ENCODE measurements at places on chromosomes 4 and X. TPM values are rescaled to one million over a fixed set of nuclear protein-coding genes. Genes with fewer than 3 reads are reported as not detected.

DNA sequence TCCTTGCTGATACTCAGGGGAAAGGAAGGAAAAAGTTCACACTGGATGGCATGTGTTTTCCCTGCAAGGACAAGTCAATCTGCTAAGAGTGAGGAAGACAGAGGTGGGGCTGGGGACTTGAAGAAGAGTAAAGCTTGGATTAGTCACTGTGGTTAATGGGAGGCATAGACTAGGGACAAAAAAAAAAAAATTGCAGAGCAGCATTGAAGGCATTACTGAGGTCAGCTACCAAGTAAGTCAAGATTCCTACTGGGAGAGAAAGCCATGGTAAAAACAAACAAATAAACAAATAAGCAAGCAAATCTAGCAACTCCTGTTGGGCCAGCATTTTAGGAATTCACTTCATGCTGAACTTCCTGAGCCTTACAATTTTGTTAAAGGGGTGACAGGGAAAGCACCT, 58.2 kb upstream of the GPC4 start:
- DNase-seq, result no peak

DNA sequence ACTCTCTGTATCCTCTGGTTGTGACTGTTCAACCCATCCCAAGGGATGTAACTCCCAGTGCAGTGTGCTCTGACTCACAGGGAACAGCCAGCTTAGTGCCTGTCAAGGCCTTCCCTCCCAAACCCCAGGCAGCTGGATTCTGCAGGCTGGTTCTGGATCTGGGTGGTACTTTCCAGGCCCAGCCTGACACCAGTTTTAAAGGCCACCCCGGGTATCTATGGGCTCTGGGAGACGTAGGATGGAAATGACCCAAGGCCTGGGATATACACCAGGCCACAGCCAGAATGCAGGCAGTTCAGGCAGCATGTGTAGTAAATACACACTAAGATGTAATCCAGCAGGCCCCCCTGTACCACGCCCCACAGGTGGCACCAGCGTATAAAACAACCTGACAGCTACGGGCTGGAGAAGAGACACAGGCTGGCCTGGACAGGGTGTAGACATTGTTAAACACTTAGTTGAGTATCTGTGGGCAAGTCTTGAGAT, 64.2 kb downstream of the SPINK2 start:
- DNase-seq, result no peak

- DNase-seq, result no peak
Observed at GRCh38 chr4:122776916-122777315, 44.4 kb downstream of the BBS12 start.

DNA sequence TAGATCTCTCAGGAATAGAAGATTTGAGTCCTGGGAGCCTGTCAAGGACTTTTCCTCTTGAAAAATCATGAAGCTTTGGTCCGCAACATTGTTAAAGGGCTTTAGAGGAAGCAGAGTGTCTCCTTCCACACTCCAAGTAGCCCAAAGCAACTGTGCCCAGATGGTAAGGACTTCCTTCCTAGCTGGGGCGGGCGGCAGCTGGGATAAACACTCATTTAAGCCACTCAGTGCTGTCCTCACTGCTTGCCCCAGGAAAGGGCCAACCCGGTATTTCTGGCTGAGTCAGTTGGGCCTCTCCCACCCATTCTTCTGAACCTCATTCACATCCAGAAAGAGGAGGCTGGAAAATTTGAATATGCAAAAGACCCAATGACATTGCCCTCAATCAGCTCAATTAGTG, 144.3 kb downstream of the CHIC2 start:
- no peak for DNase-seq

DNA sequence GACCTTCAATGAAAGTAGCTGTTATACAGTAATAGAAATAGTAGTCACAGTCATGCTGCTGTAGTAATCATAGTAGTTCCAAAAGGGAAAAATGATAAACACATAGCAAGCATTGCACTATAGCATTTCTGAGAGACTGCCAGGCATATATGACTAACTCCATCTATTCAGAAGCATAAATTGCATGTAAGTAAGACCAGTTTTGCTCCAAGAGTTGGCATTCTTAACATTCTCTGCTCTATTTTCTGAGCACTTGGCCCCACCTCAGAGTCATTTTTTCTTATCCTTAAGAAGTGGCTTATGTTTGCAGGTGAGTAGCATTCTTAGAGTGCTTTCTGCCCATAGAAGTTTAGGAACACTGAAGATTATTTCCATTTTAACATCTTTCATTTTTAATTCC, 490.3 kb upstream of the TECRL start:
- DNase-seq, result peak; percentile 69

GRCh38 chr4:106527316-106527715, 158.7 kb upstream of the GIMD1 start:
- DNase-seq, result no peak

DNA sequence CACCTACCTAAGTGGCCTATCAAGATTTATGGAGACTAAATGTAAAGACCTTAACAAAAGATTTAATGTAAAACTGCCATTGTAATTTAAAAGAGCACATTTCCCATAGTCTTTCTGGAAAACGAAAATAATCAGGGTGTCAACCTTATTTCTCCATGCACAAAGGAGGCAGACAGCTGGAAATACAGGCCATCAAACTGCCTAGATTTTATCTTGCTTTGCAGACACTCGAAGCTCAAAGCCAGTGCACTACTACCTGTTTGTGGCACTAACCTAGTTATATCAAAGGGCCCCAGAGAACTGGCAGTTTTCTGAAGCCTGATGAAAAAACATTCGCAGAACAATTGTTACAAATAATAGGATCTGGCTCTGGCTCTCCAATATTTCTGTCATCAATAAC, 863.9 kb downstream of the STPG2 start:
- DNase-seq, result no peak

- DNase-seq, result no peak
Observed at GRCh38 chr4:77473509-77473908, 132.1 kb upstream of the CXCL13 start.

DNA sequence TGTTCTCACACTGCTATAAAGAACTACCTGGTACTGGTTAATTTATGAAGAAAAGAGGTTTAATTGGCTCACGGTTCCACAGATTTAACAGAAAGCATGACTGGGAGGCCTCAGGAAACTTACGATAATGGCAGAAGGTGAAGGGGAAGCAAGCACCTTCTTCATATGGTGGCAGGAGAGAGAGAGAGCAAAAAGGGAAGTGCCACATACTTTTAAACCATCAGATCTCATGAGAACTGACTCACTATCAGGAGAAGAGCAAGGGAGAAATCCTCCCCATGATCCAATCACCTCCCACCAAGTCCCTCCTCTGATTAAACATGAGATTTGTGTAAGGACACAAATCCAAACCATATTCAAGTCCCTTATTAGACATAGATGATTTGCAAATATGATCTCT, 12.3 kb upstream of the RAP2C start:
- no peak for DNase-seq

- no peak for DNase-seq
Observed at GRCh38 chrX:39944416-39944815, 153.3 kb downstream of the BCOR start.

DNA sequence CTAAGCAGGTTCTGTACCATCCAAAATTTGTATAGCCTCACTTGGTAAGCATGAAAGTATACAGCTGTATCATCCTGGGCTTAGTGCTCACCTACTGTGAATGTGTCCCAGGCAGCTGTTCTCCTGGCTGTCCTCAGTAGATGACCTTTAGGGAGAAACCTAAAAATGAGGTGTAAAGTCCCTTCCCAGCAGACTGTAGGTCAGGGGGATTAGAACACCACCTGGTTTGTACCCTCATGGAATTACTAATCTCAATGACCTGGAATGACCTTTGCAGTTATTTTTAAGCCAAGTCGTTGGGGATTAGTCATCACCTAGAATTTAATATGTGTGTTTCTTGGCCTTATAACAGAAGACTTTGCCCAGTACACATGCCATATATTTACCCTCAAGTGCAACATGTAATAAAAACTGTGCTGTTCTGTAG, 39.1 kb upstream of the MBTPS2 start:
- DNase-seq, result no peak

DNA sequence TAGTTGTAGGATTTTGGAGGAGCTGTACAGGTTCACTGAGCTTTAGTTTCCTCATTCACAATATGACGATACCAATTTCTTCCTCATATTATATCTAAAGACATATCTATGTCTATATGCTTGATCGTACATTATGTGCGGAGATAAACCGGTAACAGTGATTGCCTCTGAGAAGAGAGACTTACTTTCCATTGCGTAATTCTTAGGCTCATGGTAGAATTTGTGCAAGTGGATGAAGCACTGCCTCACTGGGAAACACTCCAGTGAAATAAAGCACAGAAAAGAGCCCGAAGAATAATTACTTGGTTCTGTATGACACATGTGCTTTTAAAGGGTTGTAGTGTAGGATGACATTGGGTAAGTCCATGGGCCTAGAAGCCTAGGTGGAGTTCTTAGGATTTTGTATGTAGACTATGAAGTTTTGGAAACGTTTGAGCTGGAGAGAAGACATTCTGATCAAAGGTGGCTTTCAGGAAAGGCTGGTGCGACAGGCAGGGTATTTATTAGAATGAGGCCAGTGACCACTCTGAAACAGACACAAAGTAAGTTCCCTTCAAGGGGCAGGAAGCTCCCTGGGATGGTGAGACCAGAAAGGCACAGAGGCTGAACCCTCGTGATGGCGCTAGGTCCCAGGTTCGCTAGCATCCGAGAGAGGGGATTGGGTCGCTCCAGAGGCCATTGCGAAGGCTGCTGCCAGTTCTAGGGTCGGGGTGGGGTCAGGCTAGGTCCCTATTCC, 649 bp upstream of the VBP1 start:
- DNase-seq, result no peak

- no peak for DNase-seq
Observed at GRCh38 chrX:153336988-153337387, 3.0 kb downstream of the ZNF275 start.

DNA sequence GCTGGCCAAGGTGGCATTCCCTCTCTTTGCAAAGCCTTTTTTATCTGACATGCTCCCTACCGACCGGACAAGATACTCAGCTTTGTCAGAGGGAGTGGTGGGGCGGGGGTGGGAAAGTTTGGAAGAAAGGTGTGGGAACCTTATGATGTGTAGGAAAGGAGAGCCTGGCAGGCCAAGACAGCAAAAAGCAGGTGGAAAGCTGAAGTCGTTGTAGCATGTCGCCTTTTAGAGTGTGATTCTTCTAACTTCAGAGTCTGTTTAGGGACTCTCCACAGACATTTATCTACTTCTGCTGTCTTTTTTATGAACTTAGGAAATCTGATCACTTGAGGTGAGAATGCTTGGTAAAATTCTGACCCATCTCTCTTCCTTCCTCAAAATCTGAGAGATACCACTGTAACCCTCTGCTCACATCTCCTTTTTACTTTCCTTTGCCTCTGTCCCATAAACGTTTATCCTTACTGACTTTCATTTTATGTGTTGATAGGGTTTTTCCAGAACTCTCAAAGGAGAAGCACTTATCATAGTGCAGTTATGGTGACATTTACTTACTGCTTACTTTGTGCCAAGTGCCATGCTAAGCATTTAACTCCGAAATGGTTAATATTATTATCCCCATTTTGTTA, 8.2 kb upstream of the RUFY3 start:
- no peak for DNase-seq

GRCh38 chr4:55768291-55768690, 51.3 kb upstream of the EXOC1L start:
- no peak for DNase-seq

DNA sequence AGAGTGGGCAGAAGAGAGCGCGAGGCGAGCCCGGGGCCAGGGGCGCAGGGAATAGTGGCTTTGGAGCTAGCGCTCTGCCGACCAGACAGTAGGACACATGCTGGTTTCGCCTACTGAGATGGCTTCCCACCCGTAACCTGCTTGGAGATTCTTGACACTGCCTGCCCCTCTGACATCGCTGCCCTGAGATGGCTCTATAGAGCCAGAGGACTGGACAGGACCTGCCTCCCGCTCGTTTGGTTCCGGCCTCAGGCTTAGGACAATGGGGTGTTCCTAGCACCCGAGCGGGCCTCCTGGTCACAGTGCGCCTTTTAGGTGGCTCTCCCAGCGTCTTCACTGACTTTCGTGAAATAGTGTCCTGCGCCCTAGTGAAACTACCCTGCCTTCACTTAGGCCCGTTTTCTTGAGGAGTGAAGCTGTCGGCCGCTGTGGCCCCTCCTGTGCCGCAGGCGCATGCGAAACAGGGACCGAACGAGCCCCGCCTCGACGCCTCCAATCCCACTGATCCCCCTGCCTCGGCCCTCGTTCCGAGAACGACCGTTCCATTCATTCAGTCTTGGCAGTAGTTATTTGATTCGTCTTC, 608 bp downstream of the TAF1 start:
- DNase-seq, result peak; percentile 14

DNA sequence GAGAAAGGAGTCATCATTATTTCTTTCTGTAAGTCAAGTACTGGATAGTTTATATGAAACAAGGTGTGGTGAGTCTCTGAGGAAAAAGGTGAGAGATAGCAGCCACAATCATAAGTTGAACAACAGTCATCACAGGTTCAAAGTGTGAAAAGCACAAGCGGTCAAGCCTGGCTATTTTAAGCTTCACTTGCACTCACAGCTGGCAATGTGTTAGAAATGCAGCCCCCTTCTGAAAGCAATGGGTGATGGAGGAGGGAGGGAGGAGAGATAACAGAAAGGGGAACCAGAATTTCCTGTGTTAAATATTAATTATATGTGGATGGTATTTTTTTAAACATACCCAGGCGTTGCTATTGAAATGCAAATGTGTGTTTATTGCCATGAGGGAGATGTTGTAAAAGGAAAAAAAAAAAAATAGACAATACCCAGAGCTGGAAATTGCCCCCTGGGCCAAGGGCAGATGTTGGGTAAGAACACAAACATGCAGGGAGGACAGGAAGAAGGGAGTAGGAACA, 26.9 kb upstream of the BMP3 start:
- no peak for DNase-seq

GRCh38 chr4:54308110-54308509, 79.0 kb downstream of the PDGFRA start:
- DNase-seq, result no peak

DNA sequence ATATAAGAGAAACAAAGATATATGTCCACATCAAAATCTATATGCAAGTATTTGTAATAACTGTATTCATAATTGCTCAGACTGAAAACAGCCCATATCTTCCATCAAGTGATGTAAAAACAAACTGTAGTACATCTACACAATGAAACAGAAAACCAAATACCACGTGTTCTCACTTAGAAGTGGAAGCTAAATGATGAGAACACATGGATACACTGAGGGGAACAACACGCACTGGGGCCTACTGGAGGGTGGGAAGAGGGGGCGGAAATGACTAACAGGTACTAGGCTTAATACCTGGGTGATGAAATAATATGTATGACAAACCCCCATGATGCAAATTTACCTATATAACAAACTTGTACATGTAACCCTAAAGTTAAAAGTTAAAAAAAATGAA, 42.7 kb downstream of the UBA6 start:
- no peak for DNase-seq

- DNase-seq, result no peak
Observed at GRCh38 chr4:3421470-3421869, 20.3 kb upstream of the HGFAC start.

Gene SPANXD
- total RNA-seq, result not detected

Gene CXCL11
- 0.58 TPM for total RNA-seq

Gene ZNF141
- 18.9 TPM for total RNA-seq

Gene TREX2
- 0.65 TPM for total RNA-seq

Gene SPOCK3
- total RNA-seq, result 0.88 TPM

Gene MAGED2
- 114 TPM for total RNA-seq

Gene CORIN
- total RNA-seq, result 9.1 TPM

Data from lung (tissue), 17 donors.